ENCODE measurements at places on chromosomes 4 and X. TPM values are rescaled to one million over a fixed set of nuclear protein-coding genes. Genes with fewer than 3 reads are reported as not detected.
A peak's percentile ranks its signal among the peaks of the same experiment; 100 is the strongest.

ARX gene
- polyA plus RNA-seq = not detected

DCAF12L1 gene
- polyA plus RNA-seq = not detected

CD99L2 gene
- 14.5 TPM for polyA plus RNA-seq

NKAP gene
- polyA plus RNA-seq = 2.3 TPM

BBS12 gene
- polyA plus RNA-seq = 2.5 TPM

FAM149A gene
- polyA plus RNA-seq = 0.66 TPM

PLXNB3 gene
- polyA plus RNA-seq = 8.6 TPM

DNA sequence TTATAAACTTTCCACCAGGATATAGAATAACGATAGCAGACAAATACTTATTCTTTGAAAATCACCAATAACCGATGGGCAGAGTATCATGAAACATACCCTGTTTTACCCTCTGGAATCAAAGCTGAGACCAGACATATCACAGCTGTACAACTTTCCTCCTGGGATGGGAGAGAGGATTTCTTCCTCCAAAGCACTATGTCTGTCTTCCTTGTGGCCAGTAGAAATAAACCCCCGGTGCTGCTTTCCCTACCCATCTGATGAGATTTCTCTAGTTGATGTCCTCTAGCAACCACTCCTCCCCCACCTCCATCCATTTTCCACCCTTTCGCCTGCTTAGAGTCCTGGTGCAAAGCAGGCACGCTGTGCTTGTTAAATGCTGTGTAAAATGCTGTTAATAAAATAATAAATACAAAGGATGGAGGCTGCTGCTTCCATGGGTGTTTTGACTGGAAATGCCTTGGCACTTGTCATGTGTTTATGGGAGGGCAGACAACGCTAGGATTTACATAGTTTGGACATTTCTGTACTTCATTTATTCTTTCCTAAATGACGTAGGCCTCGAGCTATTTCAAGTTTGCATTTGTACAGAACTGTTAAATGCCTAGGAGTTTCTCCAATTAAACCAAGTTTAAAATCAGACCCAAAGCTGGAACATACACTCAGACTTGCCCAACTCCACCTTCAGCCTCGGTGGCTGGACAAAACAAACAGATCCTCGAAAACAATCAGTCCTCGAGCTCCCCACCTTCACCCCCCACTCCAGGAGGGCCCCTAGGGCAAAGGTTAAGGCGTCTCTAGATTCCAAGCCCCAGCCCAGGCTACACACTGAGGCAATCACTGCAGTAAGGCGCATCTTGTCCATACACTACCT lies 10.1 kb downstream of the BCOR start:
- H3K4me3 ChIP-seq = no peak overlapping the region
- no peak overlapping the region for H3K27ac ChIP-seq
- H3K36me3 ChIP-seq = no peaks in the 10 kb centered on the region
- no peak for DNase-seq
- peaks cover 13% of the 10 kb centered on the region for H3K27me3 ChIP-seq

DNA sequence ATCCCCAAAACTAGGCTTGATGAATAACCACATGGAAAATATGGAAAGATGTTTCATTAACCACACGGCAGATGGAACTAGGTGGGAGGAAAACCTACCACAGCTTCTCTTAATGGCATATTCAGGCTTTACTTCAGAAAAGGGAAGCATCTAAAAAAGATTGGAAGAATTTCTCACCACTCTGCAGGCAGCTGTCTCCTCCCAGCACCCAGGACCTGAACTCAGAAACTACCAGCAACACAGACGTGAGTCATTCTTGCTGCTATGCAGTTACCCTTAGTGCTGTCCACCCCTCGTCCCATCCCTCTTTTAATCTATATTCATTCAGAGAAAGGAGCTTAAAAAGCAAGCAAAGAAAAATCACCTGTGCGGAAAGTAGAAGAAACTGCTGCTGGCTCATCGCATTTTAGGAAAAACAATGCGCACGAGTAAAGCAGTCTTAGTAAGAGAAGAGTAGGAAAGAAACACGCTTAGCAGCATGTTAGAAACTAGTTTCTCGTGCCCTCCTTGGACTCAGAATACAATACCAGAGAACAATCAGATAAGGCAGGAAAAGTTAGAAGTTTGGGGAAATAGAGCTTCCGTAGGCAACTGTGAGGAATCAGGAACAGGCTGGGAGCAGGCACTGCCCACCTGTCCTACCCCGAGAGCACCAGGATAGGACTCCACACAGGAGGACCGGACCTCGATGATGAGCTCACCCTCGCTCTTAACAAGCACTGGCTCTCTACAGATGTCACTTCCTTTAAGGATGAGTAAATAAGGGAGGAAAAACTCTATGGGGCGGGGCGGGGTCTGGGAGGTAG lies 48.1 kb upstream of the ENPP6 start:
- H3K36me3 ChIP-seq = no peaks in the 10 kb centered on the region
- no peak for DNase-seq
- peaks cover 9% of the 10 kb centered on the region for H3K4me1 ChIP-seq

DNA sequence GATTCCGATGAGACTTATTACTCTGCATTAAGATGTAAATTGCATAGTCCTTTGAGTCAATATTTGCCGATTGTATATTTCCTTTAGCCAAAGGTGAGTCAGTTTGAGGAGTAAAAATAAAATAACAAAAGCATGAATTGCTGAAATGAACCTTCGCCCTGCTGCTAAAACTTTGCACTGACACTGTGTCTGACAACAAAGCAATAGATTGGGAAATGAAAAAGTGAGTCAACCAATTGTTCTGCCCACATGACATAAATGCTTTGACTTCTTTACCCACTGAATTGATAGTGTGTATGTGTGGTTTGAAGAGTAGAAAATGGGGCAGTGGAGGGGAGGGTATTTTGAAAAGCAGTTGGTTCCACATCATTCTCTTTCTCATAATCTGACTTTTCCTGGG lies 88.4 kb upstream of the AFF2 start:
- DNase-seq = no peak
- H3K36me3 ChIP-seq = no peaks in the 10 kb centered on the region
- H3K4me1 ChIP-seq = no peaks in the 10 kb centered on the region
- H3K27ac ChIP-seq = no peak overlapping the region
- H3K4me3 ChIP-seq = no peak overlapping the region

- DNase-seq = no peak
- H3K27me3 ChIP-seq = peaks cover 5% of the 10 kb centered on the region
- H3K27ac ChIP-seq = no peak overlapping the region
- H3K4me1 ChIP-seq = no peaks in the 10 kb centered on the region
Observed at GRCh38 chr4:121138039-121138825, 25.9 kb downstream of the TNIP3 start.

DNA sequence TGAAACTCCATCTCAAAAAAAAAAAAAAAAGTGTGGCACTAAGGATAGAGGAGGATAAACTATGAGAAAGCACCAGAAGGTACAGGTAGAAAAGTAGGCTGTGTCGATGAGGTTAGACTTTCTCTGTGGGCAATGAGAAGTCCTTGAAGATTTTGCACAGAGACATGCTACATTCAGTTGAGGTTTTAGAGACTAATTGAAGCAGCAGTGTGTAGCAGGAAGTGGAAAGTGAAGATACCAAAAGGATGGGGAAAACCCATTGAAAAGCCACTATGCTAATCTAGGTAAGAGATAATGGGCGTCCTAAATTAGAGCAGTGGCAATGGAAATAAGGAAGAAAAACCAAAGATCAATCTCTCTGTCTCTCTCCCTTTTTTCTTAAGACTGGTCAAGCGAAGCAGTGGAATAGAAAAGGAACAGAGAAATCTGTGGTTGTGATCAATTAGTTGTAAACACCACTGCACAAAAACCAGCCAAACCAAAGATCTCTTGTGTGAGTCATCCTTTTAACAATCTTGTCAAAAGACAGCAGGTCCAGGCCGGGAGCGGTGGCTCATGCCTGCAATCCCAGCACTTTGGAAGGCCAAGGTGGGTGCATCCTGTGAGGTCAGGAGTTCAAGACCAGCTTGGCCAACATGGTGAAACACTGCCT lies 3.5 kb downstream of the SPINK2 start:
- H3K27me3 ChIP-seq = peaks cover 16% of the 10 kb centered on the region
- H3K4me1 ChIP-seq = peaks cover 8% of the 10 kb centered on the region
- H3K27ac ChIP-seq = no peak overlapping the region
- H3K4me3 ChIP-seq = no peak overlapping the region

GRCh38 chr4:8770518-8771257 lies 101.0 kb downstream of the HMX1 start:
- no peaks in the 10 kb centered on the region for H3K36me3 ChIP-seq
- no peak for DNase-seq
- H3K4me1 ChIP-seq = no peaks in the 10 kb centered on the region
- H3K4me3 ChIP-seq = no peak overlapping the region

DNA sequence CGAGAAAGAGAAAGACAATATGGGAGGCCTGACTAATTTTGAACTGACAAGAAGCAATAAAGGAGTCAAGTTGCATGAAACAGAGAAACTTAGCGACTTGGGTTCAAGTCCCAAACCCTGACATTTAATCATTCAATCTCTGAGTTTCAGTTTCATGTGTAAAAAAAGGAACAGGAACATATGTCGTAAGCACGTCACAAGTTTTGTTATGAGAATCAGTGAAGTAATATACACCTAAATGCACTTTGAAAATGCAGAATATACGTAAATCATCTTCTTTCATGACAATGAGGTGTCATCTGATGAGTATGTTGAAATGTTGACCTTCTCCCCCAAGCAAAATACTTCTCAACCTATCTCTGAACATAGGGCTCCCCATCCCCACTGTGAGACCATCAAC lies 10.4 kb downstream of the ACOT9 start:
- H3K27ac ChIP-seq = no peak overlapping the region
- DNase-seq = no peak
- H3K36me3 ChIP-seq = peaks cover 2% of the 10 kb centered on the region
- no peaks in the 10 kb centered on the region for H3K27me3 ChIP-seq

DNA sequence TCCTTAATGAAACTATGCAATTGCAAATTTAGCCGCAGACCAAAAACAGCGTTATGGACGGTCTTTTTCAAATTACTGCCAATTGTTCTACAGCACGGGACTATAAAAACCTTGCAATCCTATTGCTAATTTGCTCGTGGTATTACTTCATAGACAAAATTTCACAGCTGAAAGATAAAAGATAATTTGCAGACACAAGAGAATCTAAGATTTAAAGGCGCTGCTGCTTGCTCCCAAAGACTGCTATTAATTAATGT lies 1.4 kb upstream of the CAMK2D start:
- no peaks in the 10 kb centered on the region for H3K27me3 ChIP-seq
- H3K4me1 ChIP-seq = peaks cover 12% of the 10 kb centered on the region
- peak overlapping the region; percentile 90 for H3K4me3 ChIP-seq

- H3K36me3 ChIP-seq = no peaks in the 10 kb centered on the region
- H3K4me3 ChIP-seq = no peak overlapping the region
- H3K27ac ChIP-seq = no peak overlapping the region
- peaks cover 13% of the 10 kb centered on the region for H3K4me1 ChIP-seq
- H3K27me3 ChIP-seq = peaks cover 53% of the 10 kb centered on the region
Observed at GRCh38 chr4:80264352-80264647, 2.2 kb upstream of the FGF5 start.

DNA sequence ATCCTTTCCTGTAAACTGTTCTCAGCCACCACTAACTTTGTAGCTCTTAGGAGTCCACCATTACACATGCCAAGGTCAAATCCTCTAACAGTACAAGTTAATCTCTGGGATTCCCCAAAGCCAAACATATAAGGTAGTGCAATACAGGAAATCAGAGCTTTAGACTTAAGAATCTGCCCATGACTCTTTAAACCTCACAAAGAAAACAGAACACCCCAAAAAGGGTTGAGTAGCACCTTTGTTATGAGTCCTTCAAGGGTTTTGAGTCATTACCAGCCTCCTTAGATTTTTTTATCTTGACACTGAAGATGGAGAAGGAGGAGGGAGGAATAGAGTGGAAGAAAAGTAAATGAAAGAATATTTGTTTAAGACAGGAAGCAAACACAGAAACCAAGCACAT lies 243.9 kb upstream of the SPANXN1 start:
- H3K27ac ChIP-seq = peak overlapping the region; percentile 47
- no peaks in the 10 kb centered on the region for H3K27me3 ChIP-seq
- no peak overlapping the region for H3K4me3 ChIP-seq
- H3K36me3 ChIP-seq = no peaks in the 10 kb centered on the region
- H3K4me1 ChIP-seq = peaks cover 7% of the 10 kb centered on the region

DNA sequence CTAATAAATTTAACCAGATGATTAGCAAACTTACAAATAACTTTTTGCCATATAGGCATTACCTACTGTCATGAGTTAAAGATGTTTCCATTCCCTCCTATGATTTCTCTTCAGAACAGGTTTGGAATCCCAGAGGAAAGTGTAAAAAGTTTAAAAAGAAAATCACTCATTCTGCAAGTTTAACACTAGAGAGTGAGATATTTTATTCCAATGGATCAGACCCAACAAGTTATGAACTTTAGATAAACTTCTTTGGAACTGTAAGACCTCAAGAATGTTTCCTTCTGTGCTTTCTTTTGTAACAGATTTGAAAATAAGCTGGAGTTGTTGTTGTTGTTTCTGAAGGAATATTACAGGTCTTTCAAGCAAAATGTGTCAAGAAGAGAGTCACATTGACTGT lies 51.6 kb downstream of the PPP3CA start:
- no peak overlapping the region for H3K4me3 ChIP-seq
- H3K27me3 ChIP-seq = no peaks in the 10 kb centered on the region
- DNase-seq = no peak
- H3K4me1 ChIP-seq = no peaks in the 10 kb centered on the region
- H3K36me3 ChIP-seq = no peaks in the 10 kb centered on the region
- H3K27ac ChIP-seq = no peak overlapping the region

- no peaks in the 10 kb centered on the region for H3K36me3 ChIP-seq
- H3K27ac ChIP-seq = no peak overlapping the region
- no peaks in the 10 kb centered on the region for H3K27me3 ChIP-seq
Observed at GRCh38 chr4:107592519-107592918, 127.5 kb downstream of the PAPSS1 start.
